Activated CD4-positive, alpha-beta T cell treated with anti-CD3 and anti-CD28 coated beads for 1 hour (primary cell): ENCODE measurements at places on chromosomes 6 and 20.

GRCh38 chr6:134503585-134504281, 185.8 kb upstream of the SGK1 start:
- no peak for DNase-seq

- no peak for DNase-seq
Measured at GRCh38 chr6:4403828-4404227, 268.5 kb upstream of the ECI2 start.

DNA sequence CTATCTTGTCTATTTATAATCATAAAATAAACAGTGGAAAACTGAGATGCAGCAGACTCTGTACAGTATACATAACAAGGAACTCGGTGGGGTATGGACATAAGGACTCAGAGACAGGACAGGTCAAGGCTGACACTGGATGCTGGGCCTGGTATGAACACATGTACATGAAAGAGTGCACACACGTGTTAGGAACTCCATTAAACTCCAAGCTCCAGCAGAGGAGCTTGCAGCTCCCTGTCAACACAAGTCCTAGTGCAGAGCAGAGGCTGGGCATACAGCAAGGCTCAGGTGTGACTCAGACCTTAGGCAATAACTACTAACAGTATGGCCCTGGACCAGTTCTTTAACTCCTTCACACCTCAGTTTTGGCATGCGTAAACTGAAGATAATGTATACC, 17.1 kb downstream of the NAPB start:
- DNase-seq, result no peak

DNA sequence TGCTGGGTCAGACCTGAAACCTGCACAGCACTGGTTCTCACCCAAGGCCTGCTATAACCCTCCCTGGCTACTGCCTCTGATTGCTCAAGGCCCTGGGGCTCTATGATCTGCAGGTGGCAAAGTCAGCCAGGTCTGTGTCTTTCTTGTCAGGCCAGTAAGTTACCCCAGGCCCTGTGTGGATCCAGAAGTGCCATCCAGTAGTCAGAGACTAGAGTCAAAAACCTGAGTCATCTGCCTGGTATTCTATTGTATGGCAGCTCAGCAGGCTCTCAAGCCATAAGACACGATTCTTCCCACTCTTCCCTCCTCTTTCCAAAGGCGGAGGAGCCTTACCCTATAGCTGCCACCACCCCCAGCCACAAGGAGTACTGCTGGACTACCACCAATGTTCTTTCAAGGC, 593.0 kb downstream of the FRK start:
- no peak for DNase-seq

DNA sequence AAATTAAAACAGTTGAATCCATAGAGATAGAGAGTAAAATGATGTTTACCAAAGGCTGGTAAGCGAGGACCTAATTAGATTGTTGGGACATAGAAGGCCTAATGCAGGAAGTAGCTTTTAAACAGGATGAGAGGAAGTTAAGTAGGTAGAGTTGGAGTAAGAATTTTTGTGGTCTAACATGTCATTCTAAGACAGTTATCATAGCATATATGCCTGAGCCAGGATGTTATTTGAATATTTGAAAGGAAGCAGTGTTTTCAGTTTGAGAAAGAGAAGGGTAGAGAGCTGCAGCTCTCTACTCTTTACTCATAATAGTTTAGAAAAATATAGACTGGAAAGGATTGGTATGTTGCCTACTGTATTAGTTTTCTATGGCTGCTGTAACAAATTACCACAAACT, 121.6 kb downstream of the MEI4 start:
- no peak for DNase-seq

GRCh38 chr6:108778421-108779186, 69.6 kb upstream of the ARMC2 start:
- DNase-seq, result no peak

DNA sequence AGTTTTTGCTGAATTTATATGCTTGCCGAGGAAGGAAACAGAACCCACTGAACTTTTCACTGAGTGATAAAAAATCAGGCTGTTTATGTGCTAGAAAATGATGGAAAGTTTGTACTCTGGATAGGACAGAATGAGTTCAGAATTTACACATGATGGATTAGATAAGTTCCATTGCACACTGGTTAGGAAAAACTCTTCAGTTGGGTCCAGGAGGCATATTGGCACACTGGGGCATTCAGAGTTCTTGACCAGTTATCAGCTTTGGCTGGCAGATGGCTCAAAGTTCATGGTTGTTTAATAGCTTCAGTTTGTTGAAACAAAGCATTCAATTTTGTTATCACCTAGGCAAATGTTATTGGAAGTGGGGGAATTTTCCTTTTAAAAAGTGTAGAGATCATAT, 613.3 kb upstream of the SYNCRIP start:
- DNase-seq, result no peak

DNA sequence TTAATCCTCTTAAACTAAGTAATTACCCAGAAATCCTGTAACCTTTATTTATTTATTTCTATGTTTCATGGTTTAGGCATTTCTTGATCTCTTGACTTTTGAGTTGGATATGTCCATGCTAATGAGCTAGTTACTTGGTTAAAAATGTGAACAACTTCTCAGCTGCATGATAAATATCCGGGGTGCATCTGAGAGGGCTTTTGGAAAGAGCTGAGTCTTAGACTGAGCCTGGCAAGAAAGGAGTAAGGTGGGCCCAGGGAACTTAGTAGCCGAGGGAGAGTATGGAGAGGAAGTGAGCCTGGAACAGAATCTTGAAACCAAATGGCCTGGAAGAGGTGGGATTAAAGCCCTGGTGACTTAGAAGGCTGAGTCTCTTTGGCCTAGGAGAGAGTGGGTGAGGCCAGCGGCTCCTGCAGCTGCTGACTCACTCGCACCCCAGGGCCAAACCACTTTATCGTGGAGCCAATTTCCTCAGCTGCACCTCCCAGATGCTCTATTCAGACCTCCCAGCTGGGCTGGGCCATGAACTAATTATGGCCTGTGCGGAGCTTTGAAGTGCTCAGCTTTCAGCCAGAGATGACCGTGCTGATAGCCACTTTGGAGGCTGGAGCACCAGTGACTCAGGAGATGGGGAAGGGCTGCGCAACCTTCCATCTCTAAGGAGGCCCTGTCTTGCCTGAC, 19.1 kb downstream of the TGM3 start:
- no peak for DNase-seq

DNA sequence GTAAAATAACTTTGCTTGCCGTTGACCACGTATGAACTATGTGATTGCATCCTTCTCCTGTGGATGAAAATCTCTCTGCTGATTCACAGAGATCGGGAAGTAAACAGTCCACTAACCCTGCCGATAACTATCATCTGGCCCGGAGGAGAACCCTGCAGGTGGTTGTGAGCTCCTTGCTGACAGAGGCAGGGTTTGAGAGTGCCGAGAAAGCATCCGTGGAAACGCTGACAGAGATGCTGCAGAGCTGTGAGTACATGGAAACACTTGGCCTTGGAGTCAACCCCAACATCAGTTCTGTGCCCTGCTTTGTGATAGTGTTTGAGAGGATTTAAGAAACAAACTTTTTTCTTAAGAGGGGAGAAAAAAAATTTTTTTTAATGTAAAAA, 937 bp downstream of the TAF8 start:
- no peak for DNase-seq

DNA sequence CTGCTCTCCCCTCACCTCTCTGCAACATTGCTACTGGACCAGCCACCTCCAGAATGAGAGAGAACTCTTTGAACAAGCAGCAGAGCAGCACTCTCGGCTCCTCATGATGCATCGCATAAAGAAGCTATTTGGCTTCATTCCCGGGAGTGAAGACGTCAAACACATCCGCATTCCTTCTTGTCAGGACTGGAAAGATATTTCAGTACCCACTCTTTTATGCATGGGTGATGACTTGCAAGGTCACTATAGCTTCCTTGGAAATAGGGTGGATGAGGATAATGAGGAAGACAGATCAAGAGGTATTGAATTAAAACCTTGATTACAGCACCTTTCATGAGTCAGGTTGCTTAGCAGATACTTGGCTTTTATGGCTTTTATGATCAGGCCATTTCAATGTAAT, 4.3 kb downstream of the CALHM4 start:
- DNase-seq, result no peak

GRCh38 chr6:1124885-1125284, 187.0 kb upstream of the FOXQ1 start:
- no peak for DNase-seq
